Effector memory CD8-positive, alpha-beta T cell (primary cell): ENCODE measurements at places on chromosomes 16 and 17.
A peak's percentile ranks its signal among the peaks of the same experiment; 100 is the strongest.

- H3K4me1 ChIP-seq = no peaks in the 10 kb centered on the region
- no peak overlapping the region for H3K4me3 ChIP-seq
- peaks cover 18% of the 10 kb centered on the region for H3K27me3 ChIP-seq
- H3K36me3 ChIP-seq = no peaks in the 10 kb centered on the region
- DNase-seq = no peak
These were observed 52.0 kb upstream of the MMP2 start for GRCh38 chr16:55426865-55427484.

DNA sequence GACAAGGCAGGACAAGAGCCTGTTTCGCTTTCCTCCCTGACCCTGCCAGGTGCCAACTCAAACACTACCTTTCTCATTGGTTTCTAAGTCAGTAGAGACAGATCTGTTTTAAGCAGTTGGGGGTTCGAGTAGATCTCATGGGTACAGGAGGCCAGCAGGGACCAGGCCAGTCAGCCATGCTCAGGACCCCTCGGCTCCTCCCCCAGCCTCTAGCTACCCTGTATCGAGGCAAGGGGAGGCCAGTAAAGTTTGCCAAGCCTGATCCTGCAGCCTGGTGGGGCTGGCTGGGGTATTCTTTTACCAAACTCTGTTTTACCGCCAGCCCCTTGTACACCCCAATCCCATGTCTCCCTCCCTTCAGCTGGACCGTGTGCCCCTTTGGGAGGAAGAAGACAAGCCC lies 26.6 kb downstream of the OR1D5 start:
- H3K36me3 ChIP-seq = peaks cover 56% of the 10 kb centered on the region
- H3K27ac ChIP-seq = peak overlapping the region; percentile 64
- peaks cover 18% of the 10 kb centered on the region for H3K4me1 ChIP-seq
- no peak overlapping the region for H3K4me3 ChIP-seq

DNA sequence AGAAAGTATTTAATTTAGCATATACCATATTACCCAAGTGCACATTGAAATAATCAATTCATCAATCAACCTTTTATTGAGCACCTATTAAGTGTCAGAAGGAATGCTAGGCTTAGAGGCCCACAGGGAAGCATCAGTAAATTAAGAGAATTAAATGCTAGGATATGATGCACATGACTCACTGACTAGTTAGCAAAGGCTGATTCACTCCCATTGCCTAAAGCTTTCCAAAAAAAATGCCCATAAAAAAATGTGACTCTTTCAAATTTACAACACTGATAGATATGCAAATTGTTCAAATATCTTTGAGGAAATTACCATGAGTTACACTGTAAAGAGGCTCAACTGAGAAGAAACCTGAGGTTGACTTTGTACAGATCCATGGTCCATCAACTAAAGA lies 883.3 kb downstream of the CDH11 start:
- no peaks in the 10 kb centered on the region for H3K27me3 ChIP-seq
- no peak for DNase-seq
- no peak overlapping the region for H3K4me3 ChIP-seq
- H3K27ac ChIP-seq = no peak overlapping the region
- no peaks in the 10 kb centered on the region for H3K4me1 ChIP-seq

- H3K27ac ChIP-seq = peak overlapping the region; percentile 23
- DNase-seq = no peak
- H3K4me3 ChIP-seq = no peak overlapping the region
- peaks cover 52% of the 10 kb centered on the region for H3K36me3 ChIP-seq
- H3K4me1 ChIP-seq = peaks cover 30% of the 10 kb centered on the region
- no peaks in the 10 kb centered on the region for H3K27me3 ChIP-seq
These were observed 13.4 kb downstream of the PGS1 start for GRCh38 chr17:78391843-78392242.

GRCh38 chr16:30903002-30903401 lies 6.6 kb downstream of the CTF1 start:
- H3K27ac ChIP-seq = peak overlapping the region; percentile 90
- peaks cover 5% of the 10 kb centered on the region for H3K36me3 ChIP-seq
- H3K27me3 ChIP-seq = no peaks in the 10 kb centered on the region
- H3K4me3 ChIP-seq = peak overlapping the region; percentile 93

- no peak overlapping the region for H3K4me3 ChIP-seq
- no peak overlapping the region for H3K27ac ChIP-seq
These were observed 91.8 kb downstream of the FOXL1 start for GRCh38 chr16:86669937-86670749.

DNA sequence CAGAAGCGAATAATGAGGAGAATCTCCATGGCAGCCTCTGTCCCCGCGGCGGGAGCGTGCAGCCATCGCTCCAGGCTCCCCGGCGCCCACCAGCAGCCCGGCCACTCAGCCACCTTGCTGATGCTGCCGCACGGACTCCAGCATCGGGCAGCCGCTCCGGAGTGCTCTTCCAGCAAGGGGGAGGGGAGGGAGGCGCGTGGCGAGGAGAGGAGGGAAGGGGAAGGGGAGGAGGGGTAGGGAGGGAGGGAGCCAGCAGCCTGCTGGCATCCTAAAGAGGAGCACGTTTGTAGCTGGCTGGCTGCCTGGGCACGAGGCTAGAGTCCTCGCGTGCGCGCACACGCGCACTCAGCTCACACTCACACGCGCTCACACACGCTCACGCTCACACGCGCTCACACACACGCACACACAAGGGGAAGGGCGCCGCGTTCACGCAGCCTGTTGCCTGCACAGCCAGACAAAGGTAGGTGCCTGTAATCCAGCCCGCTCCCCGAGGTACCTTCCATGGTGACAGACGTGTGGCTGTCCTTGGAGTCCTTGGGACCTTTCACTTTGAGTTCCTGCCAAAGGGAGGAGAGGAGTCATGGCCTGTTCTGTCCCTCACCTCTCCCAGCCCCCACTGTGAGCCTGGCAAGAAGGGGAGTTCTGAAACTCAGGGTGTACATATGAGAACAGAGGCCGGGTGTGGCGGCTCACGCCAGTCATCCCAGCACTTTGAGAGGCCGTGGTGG lies 82.1 kb downstream of the TIMM22 start:
- H3K4me1 ChIP-seq = peaks cover 16% of the 10 kb centered on the region
- H3K27me3 ChIP-seq = no peaks in the 10 kb centered on the region
- peaks cover 25% of the 10 kb centered on the region for H3K36me3 ChIP-seq
- no peak overlapping the region for H3K4me3 ChIP-seq
- no peak overlapping the region for H3K27ac ChIP-seq

DNA sequence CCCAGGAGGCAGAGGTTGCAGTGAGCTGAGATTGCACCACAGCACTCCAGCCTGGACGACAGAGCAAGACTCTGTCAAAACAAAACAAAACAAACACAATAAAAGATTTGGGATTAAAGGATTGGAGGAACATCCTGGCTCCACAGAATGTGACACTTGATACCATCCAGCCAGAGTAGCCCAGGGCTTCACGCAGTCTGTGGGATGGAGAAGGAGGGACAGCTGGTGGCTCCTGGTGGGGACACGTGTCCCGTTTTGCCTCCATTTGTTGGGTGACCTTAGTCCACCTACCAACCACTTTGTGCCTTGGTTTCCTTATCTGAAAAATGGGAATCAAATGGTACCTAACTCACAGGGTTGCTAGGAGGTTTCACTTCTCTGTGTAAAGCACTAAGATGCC lies 12.4 kb upstream of the CYB561 start:
- no peak overlapping the region for H3K27ac ChIP-seq
- H3K4me3 ChIP-seq = no peak overlapping the region
- no peak for DNase-seq
- H3K36me3 ChIP-seq = peaks cover 2% of the 10 kb centered on the region

- no peaks in the 10 kb centered on the region for H3K27me3 ChIP-seq
- DNase-seq = no peak
- peaks cover 44% of the 10 kb centered on the region for H3K4me1 ChIP-seq
- H3K27ac ChIP-seq = no peak overlapping the region
- peaks cover 4% of the 10 kb centered on the region for H3K36me3 ChIP-seq
These were observed 82.9 kb downstream of the PITPNC1 start for GRCh38 chr17:67459985-67460384.

- no peaks in the 10 kb centered on the region for H3K4me1 ChIP-seq
- no peaks in the 10 kb centered on the region for H3K36me3 ChIP-seq
- H3K4me3 ChIP-seq = no peak overlapping the region
- H3K27me3 ChIP-seq = peaks cover 16% of the 10 kb centered on the region
- DNase-seq = no peak
- no peak overlapping the region for H3K27ac ChIP-seq
These were observed 103.7 kb downstream of the USP22 start for GRCh38 chr17:20938988-20939615.

GRCh38 chr17:29589524-29590410 lies at the start of gene GIT1:
Gene GIT1 (minus strand): TSS chr17:29589648. CDS start chr17:29589378, 270 bp downstream.
- H3K4me1 ChIP-seq = peaks cover 41% of the 10 kb centered on the region
- peaks cover 8% of the 10 kb centered on the region for H3K36me3 ChIP-seq
- H3K27me3 ChIP-seq = no peaks in the 10 kb centered on the region
- H3K4me3 ChIP-seq = peak within 1 kb of the TSS; percentile 93
- DNase-seq = peak; percentile 77

DNA sequence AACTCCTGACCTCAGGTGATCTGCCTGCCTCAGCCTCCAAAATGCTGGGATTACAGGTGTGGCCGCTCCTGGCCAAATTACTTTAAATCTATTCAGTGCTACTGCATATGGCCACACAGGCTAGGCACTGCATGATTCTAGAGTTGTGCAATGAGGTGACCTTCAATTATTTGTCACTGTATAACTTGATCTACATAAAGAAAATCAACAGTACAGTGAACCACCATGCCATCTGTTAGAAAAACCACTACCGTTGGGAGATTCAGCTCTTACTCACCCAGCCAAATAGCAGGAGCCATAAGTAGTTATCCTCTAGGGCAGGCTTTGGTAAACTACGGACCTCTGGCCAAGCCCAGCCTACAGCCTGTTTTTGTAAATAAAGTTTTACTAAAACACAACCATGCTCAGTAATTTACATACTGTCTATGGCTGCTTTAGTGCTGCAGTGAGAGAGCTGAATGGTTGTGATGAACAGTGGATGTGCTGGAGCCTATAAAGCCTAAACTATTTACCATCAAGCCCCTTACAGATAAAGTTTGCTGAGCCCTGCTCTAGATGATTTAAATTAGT lies 40.7 kb upstream of the TANC2 start:
- no peaks in the 10 kb centered on the region for H3K4me1 ChIP-seq
- DNase-seq = no peak
- H3K36me3 ChIP-seq = peaks cover 3% of the 10 kb centered on the region
- no peak overlapping the region for H3K27ac ChIP-seq
- H3K27me3 ChIP-seq = peaks cover 28% of the 10 kb centered on the region
- H3K4me3 ChIP-seq = no peak overlapping the region

DNA sequence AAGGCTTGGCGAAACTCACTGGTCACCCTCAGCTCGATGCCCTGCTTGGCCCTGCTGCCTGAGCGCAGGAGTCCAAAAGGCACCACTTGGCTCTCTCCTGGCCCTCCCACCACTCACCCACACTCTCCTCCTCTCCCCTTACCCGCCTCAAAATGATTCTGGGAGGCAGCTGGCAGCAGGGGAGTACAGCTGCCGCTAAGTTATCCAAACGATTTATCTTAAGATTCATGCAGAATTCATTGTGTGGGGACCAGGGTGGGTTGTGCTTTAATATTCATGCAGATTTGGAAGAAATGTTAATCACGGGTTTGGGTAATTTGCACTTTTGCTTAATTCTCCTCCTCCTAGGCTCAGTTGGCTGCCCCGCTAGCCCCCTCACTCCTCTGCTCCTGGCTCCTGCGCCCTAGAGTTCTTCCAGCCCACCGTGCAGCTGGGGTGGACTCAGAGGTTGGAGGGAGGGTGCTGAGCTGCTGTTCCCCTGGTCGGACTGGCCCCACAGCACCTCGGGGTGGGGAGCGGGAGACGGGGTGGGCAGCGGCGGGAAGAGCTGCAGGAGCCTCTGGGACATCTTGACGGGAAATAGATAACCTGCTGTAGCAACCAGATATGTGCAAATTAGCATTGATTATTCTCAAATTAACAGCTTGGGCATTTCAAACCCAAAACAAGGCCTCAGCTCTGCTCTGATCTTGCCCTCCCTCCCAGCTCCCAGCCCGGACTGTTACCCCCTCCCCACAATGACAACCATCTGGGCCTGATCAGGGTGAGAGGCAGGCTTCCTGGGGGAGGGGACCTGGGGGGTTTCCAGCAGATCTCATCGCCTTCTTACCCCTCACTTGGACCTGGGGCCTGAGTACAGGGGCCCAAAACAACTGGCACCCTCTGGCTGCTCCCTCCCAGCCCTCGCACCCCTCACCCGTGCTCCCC lies 122.6 kb upstream of the RPL38 start:
- peaks cover 54% of the 10 kb centered on the region for H3K27me3 ChIP-seq
- no peak overlapping the region for H3K4me3 ChIP-seq
- no peaks in the 10 kb centered on the region for H3K4me1 ChIP-seq
- no peak overlapping the region for H3K27ac ChIP-seq
- peaks cover 3% of the 10 kb centered on the region for H3K36me3 ChIP-seq
- DNase-seq = no peak

DNA sequence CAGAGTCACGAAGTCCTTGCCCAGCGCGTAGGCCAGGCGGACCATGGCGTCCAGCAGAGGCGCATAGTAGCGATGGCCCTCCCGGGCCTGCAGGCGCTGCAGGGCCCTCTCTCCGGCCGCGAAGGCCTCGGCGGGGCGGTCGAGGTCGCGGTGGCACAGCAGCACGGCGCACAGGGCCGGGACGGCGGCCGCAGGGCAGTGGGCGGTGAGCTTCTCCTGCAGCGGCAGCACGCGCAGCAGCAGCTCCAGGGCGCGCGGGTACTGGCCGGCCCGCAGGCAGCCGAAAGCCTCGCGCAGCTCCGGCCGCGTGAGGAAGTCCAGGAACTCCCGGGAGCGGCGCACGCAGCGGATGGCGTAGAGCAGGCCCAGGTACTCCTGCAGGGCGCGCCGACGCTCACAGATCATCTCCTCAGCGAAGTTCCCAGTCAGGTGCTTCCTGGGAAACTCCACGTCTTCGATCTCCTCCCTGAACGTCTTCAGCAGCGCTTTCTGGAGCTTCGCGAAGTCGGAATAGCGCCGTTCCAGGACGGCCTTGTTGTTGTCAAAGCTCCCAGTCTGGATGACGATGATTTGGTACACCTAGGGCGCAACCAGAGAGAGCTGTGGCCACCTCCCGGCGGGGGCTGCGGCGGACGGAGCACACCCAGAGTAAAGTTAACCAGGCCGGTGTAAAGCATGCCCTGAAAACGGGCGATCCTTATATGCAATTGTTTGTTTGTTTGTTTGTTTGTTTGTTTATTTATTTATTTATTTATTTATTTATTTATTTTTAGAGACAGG lies 7.4 kb downstream of the SNX20 start:
- peaks cover 20% of the 10 kb centered on the region for H3K4me1 ChIP-seq
- H3K27me3 ChIP-seq = no peaks in the 10 kb centered on the region
- DNase-seq = no peak
- no peak overlapping the region for H3K27ac ChIP-seq

GRCh38 chr17:19019041-19019941 lies 14.7 kb upstream of the FAM83G start:
- peaks cover 12% of the 10 kb centered on the region for H3K4me1 ChIP-seq
- peaks cover 26% of the 10 kb centered on the region for H3K27me3 ChIP-seq
- no peak for DNase-seq
- no peak overlapping the region for H3K4me3 ChIP-seq

- no peak for DNase-seq
- peaks cover 5% of the 10 kb centered on the region for H3K36me3 ChIP-seq
- no peak within 1 kb of the TSS for H3K4me3 ChIP-seq
- H3K27me3 ChIP-seq = no peaks in the 10 kb centered on the region
These were observed at the start of gene ZNF750 for GRCh38 chr17:82839617-82840292. Gene ZNF750 (minus strand): TSS chr17:82840022. CDS start chr17:82832454, 7,568 bp downstream.

- no peak overlapping the region for H3K4me3 ChIP-seq
- H3K27me3 ChIP-seq = no peaks in the 10 kb centered on the region
- H3K4me1 ChIP-seq = peaks cover 9% of the 10 kb centered on the region
- H3K27ac ChIP-seq = peak overlapping the region; percentile 86
- H3K36me3 ChIP-seq = peaks cover 77% of the 10 kb centered on the region
- DNase-seq = no peak
These were observed 54.0 kb downstream of the ERN1 start for GRCh38 chr17:64075913-64076312.
